ENCODE measurements at places on chromosomes 7 and 10.

GRCh38 chr10:23457632-23458417, 18.9 kb downstream of the OTUD1 start:
- DNase-seq, result no peak

DNA sequence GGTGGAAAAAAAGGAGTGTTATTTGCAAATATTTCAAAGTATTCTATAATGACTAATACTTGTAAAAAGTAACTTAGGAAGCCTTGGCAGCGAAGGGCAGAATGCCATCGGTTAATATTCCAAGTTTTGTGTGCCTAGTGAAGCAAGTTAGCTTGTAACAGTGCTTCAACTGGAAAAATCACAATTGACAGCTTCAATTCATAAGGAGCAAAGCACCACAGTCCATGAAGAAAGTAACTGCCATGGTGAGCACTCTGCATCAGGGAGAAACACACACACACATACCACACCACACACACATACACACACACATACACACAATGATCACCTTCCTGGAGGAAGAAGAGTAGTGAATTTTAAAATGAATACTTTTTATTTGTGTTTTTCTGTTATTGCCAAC, 298.3 kb downstream of the CNTNAP2 start:
- DNase-seq, result no peak

DNA sequence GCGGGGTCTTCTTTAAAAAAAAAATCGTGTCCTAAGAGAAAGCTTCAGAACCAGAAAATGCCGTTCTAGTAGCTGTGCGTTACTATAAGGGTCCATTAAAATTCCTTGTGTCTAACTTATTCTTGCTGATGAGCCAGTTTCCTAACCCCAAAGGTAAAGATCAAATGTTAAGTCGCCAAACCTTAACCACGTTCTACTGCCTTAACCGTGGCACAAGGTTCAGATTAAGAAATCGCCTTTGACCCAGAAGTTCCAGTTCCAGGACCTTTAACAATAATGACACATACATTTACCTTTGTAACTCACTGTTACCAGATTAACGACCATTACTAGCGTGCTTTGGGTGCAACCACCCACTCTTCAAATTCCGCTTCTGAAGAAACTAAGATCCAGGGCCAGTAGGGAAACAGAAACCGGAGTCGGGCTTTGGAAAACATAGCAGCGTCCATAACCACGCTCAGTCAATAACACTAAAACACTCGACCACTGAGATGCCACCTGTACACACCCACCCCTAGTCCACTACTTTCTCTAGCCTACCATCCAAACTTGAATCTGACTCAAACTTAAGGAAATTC, 620 bp downstream of the BET1 start:
- peak; percentile 5 for DNase-seq

GRCh38 chr7:157312941-157313340, 23.9 kb upstream of the DNAJB6 start:
- DNase-seq, result no peak
